SW 1271 (cell line): ENCODE measurements at places on chromosomes 5 and 9.

DNA sequence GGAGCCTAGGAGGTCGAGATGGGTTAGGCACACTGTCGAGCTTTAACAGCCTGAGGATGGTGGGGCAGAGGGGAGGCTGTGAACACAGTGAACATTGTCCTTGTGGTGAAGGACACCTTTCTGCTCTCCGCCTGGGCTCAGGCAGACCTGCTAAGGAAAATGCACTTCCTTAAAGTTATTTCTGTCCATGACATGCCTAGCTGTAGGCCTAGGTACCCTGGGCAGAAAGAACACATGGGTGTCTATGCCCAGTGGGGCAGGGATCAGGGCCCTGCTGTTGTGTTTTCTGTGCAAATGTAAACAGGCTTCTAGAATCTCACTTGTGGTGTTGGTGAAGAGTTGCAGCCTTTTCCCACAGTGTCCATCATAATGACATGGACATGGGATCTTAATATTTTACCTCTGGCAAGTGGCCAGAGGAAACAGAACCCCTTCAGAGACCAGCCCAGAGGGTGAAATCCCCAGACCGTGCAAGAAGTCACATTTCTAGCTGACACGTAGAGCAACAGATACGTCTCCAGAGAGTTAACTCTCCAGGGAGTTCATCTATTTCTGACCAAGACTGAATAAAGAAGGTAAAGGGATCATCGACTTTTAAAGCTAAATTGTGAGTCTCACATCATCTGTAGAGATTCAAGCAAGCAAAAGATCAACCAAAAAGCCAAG, 79.2 kb downstream of the C9orf152 start:
- no peak for DNase-seq

DNA sequence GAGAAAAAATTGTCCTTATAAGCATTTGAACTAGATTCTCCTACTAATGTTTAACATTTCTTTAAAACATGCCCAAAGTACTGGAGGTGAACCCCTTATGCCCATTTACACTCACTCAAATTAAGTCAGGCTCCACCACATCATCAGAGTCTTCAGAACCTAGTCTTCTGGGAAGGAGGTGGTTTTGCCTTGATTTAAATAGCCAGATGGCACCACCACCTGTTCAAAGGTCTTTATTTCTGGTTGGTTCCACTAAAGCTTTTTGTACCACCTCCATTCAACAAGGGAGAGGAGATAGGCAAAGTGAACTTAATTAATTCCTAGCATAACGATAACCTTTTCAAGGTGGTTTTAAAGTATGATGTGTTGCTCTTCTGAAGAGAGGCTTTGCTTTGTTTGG, 189.5 kb downstream of the SLF1 start:
- DNase-seq, result no peak

DNA sequence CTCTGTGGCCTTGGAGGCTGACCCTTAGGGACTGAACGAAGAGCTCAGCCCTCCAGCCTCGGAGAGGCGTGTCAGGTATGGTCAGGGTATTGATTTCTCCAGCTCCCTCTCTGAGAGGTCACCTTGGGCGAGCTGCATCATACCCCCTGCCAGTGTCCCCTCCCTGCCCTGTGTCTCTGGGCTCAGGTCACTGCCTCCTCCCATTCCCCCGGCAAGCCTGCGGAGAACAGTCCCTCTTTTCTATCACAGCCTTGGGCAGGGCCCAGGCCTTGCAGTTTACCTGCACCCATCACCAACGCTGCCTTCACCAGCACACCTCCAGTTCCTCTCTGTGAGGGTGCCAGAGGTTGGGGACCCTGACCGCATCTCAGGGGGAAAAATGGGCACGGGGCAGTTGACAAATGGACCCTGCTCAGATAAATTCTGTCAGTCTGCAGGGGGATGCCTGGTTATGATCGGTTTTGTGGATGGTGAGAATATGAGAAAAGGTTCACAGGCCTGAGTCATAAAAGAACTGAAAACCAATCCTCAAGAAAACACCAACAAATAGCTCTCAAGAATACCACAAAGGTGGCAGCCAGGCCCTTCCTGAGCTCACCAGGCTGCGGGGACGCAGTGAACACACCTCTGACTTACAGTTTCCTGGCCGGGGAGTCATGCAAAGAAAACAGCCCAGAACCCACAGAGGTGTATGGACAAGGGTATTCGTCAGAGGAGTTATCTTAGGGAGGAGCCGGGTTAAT, 24.7 kb upstream of the RXRA start:
- no peak for DNase-seq

DNA sequence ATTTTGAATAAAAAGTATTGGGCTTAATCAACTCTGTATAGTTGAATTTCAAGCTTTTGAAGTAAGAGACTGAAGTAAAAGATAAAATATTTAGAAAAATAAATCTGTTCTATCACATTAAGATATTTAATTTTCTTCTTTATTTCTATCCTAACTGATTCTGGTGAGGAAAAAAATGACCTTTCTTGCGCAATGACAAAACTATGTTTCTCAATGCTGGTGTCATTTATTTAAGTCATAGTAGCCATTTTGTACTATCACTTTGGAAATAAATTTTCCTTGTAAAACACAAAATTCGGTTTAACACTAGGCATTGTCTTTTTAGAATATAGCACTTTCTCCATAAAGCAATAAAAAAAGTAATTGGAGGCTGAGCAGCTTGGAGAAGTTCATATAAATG, 728.0 kb downstream of the CDH9 start:
- no peak for DNase-seq

GRCh38 chr5:81506378-81506777, 112.4 kb upstream of the ACOT12 start:
- no peak for DNase-seq

- no peak for DNase-seq
These were observed 609.2 kb downstream of the TLE1 start for GRCh38 chr9:81080185-81080584.

DNA sequence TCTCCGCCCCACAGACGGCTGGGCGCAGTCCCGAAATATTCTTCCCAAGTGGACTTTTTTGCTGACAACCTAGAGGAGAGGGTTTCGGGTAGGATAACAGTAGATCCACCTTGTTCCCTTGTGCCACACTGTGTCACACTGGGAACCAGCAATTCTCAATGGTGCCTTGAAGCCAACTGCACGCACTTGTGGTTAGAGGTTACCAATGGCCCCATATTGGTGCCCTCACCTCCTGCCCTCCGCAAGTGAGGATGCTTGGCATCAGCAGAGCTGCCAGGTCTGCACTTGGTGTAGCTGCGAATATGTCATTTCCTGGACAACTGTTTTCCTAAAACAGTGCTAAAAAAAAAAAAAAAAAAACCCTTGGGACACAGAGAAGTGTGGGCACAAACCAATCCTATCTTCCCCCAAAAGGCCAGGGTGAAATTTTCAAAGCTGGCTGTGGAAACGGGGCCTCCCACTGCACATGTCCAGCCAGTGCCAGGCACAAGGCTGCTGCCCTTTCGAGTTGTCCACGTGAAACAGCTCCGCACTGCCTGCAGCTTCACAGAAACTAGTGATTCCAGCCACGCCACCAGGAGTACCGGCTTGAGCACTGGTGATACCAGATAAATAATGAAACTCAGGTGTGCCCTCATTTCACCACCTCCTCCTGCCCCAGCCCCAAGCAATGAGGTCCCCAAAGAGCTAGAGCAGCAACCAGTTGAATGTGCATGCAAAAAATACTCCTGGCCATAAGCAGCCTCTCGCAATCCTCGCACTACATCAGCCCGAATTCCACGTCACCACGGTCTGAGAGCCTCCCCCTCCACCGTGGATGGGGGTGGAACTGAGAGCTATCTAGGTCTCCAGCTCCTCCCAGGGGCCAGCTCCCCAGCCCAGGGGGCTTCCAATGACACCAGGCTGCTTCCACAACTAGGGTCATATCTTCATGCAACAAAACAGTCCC, 51.2 kb downstream of the USP20 start:
- no peak for DNase-seq

DNA sequence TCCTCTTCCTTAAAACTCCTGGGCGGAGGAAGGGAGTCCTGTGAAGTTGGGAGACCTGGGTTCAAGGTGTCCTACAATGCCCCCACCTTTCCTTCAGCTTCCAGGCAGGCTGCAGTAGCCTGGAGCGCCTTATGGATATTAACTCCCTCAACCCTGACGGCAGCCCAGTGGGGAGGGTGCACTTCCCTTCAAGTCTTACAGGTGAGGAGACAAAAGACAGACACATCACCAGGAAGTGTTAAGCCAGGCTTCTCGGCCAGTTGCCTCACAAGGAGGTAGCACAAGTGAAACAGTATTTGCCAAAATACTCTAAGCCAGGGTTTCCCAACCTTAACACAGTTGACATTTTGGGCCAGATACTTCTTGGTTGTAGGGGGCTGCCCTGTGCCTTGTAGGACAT, 4.2 kb downstream of the TRIM7 start:
- no peak for DNase-seq

DNA sequence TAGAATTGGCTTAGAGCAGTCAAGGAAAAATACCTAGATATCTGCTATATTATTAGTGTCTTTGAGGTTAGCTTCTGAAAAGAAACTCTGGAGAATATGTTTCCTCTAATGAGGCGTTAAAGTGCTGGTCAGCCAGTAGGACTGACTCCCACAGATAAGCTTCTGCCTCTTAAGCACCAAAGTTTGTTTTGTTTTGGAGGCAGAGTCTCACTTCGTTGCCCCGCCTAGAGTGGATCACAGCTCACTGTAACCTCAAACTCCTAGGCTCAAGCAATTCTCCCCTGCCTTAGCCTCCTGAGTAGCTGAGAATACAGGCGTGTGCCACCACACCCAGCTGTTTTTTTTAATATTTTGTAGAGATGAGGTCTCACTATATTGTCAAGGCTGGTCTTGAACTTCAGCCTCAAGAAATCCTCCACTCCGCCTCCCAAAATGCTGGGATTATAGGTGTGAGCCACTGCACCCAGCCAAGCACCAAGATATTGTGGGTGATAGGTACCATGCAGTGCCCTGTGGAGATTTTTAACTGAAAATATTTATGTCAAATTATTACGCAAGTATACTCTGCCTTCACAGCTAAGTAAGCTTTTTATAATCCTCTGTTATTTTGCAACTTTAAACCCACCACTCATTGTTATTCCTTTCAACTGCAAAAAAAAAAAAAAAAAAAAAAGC, 24.7 kb upstream of the TMEM171 start:
- DNase-seq, result no peak

DNA sequence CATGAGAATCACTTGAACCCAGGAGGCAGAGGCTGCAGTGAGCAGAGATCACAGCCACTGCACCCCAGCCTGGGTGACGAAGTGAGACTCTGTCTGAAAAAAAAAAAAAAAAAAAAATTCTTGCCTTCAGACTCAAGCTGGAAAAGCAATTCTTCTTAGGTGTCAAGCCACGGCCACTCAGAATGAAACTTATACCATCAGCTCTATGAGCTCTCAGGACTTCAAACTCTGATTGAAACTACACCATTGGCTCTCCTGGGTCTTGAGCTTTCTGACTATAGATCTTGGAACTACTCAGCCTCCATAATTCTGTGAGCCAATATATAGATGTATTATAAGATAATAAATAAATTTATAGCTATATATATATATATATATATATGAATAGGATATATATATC, 12.9 kb upstream of the FGF10 start:
- no peak for DNase-seq

DNA sequence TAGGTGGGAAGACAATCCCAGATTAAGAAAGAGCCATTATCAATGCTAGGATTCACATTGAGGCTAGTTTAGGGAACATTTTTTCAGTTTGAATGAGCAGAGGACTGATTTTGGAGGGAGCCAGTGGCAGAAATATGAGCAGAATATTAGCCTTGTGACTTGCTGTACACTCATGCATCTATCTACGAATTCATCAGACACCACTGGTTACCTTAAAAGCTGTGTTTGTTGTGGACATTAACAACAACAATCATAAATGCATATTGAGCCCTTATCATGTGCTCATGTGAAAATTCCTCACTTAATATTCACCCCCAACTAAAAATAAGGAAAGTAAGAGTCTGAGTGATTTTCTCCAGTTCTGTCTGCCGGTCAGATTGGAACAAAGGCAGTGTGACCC, 9.9 kb upstream of the SH3TC2 start:
- DNase-seq, result no peak

DNA sequence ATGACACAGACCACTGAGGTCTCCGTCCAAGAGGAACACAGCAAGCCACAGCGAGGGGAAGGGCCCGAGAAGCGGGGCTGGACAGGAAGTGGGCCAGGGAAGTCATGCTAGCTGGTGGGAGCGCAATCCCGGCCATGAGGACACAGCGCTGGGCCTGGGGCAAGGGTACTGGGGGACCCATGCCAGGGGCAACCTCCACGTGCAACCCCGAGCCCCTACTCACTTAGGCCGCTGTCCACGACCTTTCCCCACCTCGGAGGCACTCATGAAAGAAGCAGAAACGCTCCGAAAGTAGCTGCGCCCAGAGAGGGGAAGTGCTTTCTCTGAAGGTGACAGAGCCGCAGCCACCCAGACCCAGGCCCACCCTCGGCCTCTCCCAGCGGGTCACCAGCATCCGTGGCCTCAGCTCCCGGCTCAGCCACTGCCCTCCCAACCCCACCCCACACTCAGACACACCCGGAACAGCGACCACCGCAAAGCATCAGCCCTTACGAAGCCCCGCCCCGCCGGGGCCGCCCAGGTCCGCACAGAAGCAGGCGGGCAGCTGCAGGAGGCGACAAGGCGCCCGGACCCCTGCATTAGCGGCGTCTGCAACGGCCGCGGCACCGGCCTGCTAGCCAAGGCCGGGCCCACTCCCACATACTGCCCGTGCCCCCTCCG, 782 bp downstream of the BICD2 start:
- DNase-seq, result no peak

GRCh38 chr5:126446498-126447224, 23.5 kb downstream of the GRAMD2B start:
- DNase-seq, result no peak

DNA sequence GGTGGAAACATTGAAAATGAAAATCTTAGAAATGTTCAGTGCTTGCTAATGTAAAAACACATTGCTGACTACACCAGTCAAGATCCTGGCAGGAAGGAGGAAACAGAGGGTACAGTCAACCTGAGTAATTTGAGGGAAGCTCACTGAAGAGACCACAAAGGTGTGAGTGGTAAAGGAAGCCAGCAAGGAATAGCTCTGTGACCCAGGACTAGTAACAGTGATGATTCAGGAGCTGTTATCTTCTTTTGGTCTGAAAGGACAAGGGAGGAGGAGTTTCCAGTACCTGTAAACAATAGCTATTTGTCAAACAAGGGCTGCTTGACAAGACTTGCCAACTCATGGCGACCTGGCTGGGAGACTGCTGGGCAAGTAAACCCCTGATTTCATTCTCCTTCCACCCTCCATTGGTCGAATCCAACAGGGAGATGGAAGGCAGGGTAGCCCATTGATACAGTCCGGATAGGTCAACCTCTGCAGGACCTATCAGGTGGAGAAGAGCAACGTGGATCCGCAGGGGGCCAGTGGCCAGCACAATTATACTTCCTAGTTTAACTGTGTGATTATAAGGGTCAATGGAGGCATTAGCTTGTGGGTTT, 68.1 kb downstream of the MAMDC2 start:
- DNase-seq, result no peak

DNA sequence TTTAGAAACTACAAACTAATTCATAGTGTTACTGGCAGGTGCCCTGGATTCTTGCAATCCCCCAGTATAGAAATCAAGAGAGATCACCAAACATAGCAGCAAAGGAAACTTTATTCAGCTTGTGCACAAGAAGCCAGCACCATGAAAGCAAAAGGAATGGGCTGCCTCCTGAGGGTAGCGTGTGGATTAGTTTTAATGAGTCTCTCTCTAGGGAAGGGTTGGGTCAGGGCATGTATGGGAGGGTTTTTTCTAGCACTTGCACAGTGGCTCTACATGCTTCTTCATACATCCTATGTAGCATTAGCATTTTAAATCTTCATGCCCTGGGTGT, 38.4 kb downstream of the LYRM7 start:
- no peak for DNase-seq

GRCh38 chr5:157004893-157005551, 42.0 kb upstream of the TIMD4 start:
- DNase-seq, result no peak
